ENCODE measurements at places on chromosomes 4 and X.

- no peak for DNase-seq
These were observed 426.4 kb downstream of the PDGFC start for GRCh38 chr4:156545003-156545785.

DNA sequence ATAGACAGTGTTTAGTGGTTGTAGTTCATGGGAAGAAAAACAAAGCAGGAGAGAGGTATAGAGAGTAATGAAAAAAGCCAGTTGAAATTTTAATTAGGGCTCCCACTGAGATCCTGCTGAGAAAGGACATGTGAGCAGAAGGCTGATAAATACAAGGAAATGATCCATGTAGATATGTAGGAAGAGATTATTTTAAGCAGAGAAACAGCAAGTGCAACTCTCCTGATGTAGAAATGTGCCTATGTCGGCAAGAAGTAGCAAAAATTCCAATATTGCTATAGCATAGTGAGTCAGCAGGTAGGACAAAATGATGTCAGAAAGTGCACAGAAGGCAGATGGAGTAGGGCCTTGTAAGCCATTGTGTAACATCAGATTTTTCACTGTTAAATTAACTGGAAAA is 1027.3 kb downstream of the PCDH18 start:
- DNase-seq: no peak

GRCh38 chr4:25882226-25882625 is 19.4 kb upstream of the SEL1L3 start:
- DNase-seq: no peak

DNA sequence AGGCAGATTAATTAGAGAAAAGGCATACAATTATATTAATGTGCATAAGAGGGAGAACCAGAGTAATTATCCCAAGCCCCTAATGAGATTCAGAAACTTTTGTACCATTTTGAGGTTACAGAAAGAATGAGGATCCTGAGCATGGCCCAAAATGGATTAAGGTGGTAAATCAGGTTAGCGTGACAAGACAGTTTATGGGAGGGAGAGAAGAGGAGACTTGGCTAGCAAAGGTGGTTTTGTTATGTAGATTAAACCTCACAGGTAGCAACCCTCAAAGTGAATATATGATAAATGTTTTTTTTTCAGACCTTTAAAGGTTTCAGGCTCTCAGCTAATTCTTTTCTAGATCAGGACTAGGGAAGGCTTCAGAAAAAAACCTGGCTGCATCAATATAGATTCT is 781.8 kb downstream of the FAM133A start:
- no peak for DNase-seq

- DNase-seq: no peak
These were observed 112.9 kb downstream of the ARHGAP10 start for GRCh38 chr4:147844781-147845180.

GRCh38 chr4:64584981-64585557 is 175.8 kb upstream of the TECRL start:
- DNase-seq: no peak

DNA sequence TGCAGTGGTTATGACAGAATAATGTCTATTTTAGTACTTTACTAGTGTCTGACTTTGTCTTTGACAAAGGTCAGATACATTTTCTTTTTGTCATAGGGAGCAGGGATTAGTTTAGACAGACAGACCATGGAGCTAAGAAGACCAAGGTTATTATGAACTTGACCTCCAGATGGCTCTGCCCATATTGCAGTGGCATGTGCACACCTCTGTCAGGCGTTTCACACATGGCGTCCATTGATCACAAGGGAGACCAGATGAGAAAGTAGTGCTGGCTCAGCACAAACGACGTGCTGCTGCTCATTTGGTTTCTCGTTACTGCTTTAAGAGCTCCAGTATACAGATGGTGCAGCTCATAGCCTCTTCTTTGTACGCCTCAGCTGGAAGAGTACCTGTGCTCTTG is 56.3 kb upstream of the HPSE start:
- no peak for DNase-seq

DNA sequence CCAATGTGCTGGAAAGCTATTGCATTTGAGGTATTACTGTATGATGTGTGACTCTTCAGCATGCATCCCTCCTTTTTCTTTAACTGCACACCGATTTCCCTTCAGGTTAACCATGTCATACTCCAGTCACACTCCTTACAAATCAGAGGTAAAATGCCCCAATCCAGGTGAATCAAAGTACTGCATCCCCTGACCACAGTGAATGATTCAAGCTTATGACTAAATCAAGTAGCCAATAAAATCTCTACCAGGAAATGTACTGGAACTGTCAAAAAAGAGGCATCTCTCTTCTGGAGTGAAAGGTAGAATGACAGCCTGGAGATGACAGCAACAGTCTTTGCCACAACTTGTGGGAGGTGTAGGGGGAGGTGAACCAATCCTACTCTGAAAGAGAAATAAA is 10.4 kb downstream of the ADAMTS3 start:
- no peak for DNase-seq

DNA sequence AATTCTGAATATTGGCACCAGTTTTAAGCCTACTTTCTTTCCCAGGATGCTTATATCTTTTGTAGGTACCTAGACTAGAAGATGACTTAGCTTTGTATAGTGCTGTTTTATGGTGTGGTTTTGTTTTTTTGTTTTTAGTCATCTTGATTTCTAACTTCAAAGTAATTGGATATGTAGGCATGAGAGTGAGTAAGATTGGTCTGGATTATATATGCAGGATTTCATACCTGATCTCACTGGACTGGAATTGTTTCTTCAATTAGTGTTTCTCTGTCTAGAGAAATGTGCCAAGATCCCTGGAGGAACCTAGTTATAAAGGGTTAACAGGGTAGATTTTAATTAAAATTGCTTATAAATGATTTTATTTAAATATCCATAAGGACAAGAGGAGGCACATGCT is 23.1 kb downstream of the NAP1L5 start:
- no peak for DNase-seq

DNA sequence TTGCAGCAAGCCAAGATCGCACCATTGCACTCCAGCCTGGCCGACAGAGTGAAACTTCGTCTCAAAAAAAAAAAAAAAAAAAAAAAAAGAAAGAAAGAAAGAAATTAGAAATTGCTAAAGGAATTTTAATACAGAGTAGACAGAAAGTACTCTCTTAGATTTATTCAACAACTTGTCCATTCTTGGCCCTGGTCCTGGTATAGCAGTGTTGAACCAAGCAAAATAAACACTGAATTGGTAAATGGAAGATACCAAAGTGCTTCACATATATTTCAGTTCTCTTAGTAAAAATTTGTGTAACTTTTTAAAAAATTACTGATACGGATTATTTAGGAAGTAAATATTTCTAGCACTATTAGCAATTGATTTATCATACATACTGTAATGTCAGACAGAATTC is 165.9 kb upstream of the TLL1 start:
- DNase-seq: no peak

- no peak for DNase-seq
These were observed 59.7 kb downstream of the TNIP2 start for GRCh38 chr4:2696423-2696822.

DNA sequence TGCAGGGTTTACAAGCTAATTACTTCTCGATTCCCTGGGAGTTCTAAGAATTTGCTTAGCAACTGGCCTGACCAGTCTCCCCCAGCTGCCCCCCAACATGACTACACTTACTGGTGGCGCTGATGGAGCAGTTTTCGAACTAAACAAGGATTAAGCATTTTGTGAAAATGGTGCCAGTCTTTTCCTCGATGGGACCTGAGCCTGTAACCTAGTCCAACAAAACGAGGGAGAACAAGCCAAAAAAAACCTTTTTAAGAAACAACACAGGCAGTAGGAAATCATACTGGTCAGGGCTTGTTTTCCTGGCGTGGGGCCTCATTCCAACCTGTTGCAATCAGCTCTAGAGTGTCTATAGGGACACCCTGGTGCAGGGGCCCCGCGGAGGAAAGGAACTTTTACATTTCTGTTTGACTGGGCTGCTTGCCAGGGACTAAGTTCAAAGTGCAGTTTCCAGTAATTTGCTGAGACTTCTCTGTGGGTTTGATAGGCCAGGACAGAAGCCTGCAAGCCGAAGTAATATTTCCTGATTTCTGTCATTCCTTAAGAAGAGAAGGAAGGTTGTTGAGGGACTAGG is 158.7 kb downstream of the SPRY1 start:
- DNase-seq: no peak

DNA sequence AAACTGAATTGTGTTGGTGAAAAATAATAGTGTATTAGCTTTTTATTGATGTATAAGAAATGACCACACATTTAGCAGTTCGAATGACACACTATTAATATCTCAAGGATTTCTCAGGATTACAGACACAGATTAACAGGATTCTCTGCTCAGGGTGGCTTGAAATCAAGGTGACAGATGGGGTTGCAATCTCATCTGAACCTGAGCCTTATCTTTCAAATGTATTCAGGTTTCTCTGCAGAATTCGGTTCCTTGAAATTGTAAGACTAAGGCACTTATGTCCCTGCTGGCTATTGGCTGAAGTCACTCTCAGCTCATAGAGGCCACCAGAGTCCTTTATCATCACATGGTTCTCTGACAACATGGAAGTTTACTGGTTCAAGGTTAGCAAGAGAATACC is 1780.1 kb downstream of the ARAP2 start:
- no peak for DNase-seq
